PC-3 (cell line): ENCODE measurements at places on chromosomes 12 and 14. TPM values are rescaled to one million over a fixed set of nuclear protein-coding genes. Genes with fewer than 3 reads are reported as not detected.

Gene SLC7A7
- not detected in 2 replicates for total RNA-seq

Gene DBX2
- total RNA-seq: not detected in 2 replicates

Gene ACSS3
- total RNA-seq: not detected in 2 replicates

Gene SLC5A8
- not detected in 2 replicates for total RNA-seq

Gene RGS6
- not detected in 2 replicates for total RNA-seq

Gene TMEM30B
- 70.6 and 85.3 TPM in 2 replicates for total RNA-seq

Gene BCAT1
- total RNA-seq: not detected in 2 replicates

Gene PRIMA1
- 0.04 TPM in 1 of 2 replicates, not detected in the other for total RNA-seq

Gene BHLHE41
- total RNA-seq: 77.6 and 81.0 TPM in 2 replicates

Gene GLS2
- 4.0 and 7.3 TPM in 2 replicates for total RNA-seq

Gene SPTB
- 2.3 and 3.6 TPM in 2 replicates for total RNA-seq

Gene PZP
- total RNA-seq: not detected in 2 replicates

GRCh38 chr14:84643446-84643845, 886.5 kb upstream of the FLRT2 start:
- DNase-seq: peak; percentile 66

- DNase-seq: no peak
These were observed 66.2 kb downstream of the MARK3 start for GRCh38 chr14:103451401-103451800.

DNA sequence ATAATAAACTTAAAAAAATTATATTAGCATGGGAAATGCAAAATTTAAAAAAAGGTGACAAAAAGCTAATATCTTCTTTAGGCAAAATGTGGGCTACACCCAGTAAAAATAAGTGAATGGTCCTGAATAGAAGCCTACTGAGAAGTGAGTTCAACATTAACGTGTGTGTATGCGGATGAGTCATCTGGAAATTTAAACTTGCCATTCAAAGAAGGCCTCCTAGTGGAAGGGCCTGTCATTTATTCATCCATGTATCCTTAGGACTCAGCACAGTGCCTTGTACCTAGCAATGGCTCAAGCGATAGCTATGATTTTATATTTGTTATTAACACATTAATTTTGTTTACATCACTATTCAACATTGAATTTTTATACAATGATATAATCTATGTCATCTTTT, 226.2 kb downstream of the NUBPL start:
- peak; percentile 57 for DNase-seq

- DNase-seq: peak; percentile 29
These were observed 10.4 kb downstream of the MAP4K5 start for GRCh38 chr14:50521912-50522341.

- peak; percentile 87 for DNase-seq
These were observed 117.1 kb downstream of the SLC25A47 start for GRCh38 chr14:100440207-100440631.

- DNase-seq: no peak
These were observed 66.2 kb upstream of the BCL2L14 start for GRCh38 chr12:12004524-12004923.

DNA sequence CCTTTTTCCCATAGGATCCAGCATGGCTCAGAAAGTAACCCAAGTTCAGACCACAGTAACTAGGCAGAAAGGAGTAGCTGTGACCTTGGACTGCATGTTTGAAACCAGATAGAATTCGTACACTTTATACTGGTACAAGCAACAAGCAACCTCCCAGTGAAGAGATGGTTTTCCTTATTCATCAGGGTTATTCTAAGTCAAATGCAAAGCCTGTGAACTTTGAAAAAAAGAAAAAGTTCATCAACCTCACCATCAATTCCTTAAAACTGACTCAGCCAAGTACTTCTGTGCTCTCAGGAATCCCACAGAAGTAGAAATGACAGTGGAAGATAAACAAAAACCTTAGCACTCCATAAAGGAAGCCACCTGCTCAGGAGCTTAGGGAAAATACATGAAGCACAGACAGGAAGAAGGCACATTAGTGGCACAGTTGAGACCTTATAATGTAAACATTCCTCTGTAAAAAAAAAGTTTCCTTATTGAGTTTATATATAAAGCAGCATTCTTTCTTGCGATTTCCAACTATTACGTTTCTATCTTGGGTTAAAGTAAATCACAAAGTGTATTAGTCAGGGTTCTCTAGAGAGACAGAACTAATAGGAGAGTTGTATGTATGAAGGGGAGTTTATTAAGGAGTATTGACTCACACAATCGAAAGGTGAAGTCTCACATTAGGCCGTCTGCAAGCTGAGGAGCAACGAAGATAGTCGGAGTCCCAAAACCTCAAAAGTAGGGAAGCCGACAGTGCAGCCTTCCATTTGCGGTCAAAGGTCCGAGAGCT, 398.4 kb downstream of the DAD1 start:
- peak; percentile 34 for DNase-seq

DNA sequence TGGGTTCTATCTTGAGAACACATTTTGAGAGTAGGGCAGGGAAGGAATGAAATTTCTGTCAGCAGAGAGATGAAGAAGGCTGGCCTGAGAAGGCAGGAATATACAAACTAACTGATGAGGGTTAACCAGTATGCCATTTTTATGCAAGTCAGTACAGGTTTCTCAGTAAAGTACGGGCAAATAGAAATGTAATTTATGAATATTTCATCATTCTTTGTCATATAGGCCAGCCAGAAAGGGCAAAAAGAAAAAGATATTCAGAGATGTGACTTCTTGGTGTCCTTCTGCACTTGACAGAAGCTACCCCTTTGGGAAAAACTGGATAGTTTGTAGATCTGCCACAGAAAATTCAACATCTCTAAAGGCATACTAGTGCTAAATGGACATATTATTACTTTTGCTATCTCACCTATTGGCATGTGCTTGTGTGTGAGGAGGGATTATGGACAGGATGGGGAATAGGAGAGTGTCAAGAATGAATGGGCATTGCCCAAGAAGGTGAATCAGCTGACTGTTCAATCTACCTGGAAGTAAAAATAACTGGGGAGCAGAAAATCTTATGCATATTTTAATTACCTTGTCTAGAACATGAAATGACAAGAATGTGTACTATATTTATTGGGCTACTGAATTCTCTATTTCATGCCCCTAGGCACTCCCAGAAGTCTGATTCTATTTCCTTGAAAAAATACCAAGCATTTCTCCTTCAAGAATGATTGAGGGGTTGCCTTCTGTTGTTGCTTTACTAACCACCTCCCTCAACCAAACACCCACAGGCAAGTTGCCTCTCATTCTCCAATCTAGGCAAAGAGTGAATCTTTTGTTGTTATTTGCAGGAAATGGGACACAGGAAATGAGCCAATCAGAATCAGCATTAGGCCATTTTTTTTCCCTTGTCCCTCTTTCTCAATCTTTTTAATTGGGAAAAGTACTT, 175.1 kb upstream of the SLC38A2 start:
- peak; percentile 47 for DNase-seq

DNA sequence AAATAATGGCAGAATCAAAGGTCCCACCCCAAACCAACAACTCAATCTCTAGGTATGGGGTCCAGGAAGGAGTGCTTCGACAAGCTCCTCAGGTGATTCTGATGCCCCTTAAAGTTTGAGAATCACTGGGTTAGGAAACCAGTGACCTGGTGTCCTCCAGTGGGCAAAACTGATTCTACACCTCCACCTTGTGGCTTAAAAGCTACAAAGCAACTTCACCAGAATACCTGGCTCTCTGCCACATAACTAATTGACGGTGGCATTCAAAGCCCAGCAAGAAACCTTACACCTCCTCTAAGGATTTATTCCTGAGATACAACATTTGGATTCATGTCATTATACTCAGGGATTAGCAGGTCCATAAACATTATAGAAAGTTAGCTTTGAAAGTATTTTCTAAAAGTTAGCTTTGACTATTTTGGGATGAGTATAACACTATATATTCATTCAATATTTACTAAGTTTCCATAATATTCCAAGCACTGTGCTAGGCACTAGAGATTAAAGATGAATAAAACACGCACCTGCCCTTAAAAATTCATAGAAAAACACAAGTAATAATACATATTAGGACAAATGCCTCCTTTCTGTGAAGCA, 45.4 kb downstream of the DCAF5 start:
- peak; percentile 85 for DNase-seq

DNA sequence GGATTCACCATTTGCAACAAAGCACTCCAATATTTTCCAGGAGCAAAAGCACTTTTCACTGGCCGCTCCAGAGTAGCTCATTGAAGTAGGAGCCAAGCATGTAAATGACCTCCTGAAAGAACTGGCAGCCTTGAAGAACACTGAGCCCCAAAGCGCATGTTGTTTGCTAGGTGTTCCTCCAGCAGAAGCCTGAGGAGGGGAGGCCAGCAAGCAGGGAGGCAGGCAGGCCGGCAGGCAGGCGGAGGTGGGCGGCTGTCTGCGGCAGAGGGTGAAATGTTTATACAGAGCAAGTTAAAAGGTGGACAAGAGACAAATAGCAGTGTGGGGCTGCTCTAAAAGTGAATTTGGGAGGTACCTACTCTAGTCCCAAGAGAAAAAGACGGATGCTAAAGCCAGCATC, 439.4 kb downstream of the CCDC91 start:
- DNase-seq: no peak

- peak; percentile 92 for DNase-seq
These were observed 13.3 kb downstream of the BEST3 start for GRCh38 chr12:69685810-69686209.

DNA sequence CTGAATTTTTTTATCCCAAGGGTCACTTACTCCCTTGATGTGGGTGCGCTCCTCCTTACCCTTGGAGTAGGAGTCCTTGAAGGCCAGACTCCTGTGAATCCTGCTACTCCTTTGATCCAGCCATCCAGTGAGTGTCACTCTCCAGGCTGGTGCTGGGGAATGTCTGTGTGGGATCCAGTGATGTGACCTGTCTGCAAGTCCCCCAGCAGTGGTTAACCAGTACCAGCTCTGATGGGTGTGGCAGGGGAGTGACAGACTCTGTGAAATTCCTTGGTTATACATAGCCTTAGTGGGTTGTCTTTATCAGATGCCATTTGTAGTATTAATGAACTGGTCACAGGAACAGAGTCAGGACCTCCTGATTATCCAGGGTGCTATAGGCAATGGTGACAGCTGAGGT, 409.5 kb upstream of the LMO3 start:
- peak; percentile 22 for DNase-seq

GRCh38 chr14:84087986-84088531, 1441.9 kb upstream of the FLRT2 start:
- no peak for DNase-seq

DNA sequence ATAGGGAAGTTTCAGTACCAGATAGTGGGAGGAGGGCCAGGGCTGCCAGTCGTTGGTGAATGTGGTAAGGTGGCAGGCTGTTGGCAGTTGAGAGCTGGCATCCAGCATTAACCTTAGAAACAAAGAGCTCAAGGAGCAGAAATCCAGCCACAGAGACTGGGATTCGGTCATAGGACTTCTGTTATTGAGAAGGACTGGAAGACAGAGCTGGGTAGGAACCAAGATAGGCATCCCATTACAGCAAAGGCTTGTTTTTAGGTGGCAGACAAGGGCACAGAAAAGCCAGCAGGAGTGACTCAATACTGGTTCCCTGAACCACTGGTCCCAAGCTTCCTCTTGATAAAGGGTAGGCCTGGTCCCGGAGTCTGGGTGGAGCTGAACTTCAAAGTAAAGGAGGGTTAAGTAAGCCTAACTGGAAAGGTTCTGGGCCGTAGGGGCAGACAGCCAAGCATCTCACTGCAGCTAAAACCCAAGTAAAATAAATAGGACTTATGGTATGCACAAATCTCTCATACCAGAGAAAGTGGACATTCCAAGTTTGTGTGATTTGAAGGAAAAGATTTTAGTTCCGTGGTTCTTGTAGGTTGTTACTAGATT, 147.9 kb downstream of the ETV6 start:
- no peak for DNase-seq

DNA sequence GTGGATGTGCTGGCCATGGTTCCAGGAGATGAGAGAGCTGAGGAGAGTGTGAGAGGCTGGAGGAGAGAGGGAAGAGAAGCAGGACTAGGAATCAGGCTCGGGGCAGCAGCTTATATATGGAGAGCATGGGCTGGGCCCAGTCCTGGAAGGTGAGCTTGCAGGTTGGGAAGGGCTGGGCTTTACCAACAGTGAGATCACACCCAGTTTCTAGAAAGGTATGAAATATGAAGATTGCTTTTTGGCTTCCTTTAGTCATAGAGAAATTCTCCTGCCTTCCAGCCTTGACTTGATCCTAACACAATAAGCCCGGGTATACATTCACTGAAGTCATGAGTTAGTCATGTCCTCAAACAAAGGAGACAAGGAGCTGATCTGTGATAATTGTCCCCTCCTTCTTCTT, at the start of gene KRT6A:
TSS of gene KRT6A (minus strand) at position 86 of the 400 bp plus-strand sequence. CDS start at position 17, 69 bp downstream.
- peak; percentile 85 for DNase-seq

DNA sequence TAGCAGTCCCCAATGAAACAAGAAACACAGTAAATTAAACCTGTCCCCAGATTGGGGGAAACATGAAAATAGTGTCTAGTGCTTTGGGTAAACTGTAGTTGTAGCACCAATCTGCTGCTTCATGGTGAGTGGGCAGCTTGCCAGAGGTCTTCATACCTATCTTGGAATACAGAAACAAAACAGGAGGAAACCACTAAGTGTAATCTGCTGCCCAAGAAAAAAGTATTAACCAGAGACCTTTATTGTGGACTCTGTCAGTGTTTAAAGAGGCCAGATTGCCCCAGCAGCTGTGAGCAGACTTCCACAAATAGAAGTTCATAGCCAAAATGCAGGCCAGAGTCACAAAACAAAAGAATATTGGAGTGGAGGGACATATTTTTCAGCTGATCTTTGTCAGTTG, 2.3 kb downstream of the ISCU start:
- no peak for DNase-seq

DNA sequence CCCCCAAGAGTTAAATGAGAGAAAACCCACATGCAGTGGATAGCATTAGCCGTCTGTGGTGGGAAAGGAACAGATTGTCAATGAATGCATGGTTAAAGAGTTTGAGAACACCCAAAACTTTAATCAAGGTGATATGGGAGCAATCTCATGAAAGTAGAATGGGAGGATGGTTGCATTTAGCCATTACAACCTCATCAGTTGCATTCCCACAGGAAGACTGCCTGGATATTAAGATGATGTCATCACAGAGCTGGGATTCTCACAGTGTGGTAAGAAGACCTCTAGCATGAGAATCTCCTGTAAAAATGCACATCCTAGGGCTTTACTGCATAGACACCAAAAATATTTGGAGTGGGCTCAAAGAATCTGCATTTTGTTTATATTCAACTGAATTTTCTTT, 284.9 kb downstream of the RGS6 start:
- no peak for DNase-seq

- no peak for DNase-seq
These were observed 6.7 kb downstream of the GPR132 start for GRCh38 chr14:105058521-105059034.

- no peak for DNase-seq
These were observed 639 bp downstream of the FZD10 start for GRCh38 chr12:130162745-130163460.

GRCh38 chr12:48061938-48062719, 43.8 kb downstream of the SENP1 start:
- DNase-seq: peak; percentile 47

DNA sequence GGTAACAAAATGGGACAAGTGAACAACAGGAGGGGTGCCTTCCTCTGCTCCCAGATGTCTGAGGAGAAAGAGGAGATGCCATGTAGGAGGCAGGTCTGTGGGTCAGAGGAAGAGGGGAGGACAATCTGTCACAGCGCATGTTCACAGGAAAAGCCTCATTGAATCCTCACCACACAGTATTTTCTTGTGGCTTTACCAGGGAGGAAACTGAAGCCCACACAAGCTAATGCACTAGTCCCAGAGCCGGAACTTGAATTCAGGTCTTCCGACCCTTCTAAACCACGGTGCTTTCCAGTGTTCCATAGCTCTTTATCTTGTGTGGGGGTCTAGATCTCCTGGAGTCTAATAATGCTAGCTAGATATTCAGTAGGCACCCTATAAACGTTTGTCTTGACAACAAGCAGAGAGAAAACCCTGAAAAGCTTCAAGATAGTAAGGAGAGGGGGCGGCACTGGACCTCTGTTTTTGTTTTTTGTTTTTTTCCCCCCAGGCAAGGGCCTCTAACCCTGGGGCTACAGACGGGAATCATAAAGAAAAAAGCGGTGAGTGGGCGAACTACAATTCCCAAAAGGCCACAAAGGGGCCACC, 371 bp upstream of the SHMT2 start:
- no peak for DNase-seq
